Right renal cortex interstitium (tissue), 3 donors: ENCODE measurements at places on chromosomes 13 and 19.

DNA sequence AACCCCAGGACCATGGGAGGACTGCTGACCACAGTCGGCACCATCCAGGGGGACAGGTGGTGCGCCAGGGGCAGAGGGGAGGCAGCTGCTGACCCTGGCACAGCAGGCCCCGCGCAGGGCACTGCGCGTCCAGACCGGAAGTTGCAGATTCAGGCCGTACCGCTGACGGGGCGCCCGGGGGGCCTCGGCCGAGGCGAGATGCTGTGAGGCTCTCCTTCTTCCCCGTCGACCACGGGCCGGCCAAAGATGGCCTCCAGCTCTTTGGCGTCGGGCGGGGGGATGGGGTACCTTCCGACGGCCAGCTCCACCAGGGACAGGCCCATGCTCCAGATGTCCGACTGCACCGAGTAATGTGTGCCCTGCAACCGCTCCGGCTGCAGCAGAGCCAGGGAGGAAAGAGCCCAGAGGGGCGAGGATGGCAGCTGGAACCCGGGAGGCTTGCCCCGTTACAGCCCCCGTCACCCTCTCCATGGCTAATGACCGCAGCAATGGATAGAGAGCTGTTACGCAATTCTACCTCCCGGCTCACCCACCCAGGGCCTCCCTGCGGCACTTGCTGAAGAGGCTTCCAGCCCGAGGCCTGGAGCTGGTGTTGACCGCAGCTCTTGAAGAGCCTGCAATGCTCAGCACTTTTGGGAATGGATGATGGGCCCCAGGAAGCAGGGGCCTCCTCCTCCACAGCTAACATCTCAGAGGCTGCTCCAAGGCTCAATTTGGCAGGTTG lies 24.7 kb downstream of the MAP2K2 start:
- DNase-seq, result no peak

DNA sequence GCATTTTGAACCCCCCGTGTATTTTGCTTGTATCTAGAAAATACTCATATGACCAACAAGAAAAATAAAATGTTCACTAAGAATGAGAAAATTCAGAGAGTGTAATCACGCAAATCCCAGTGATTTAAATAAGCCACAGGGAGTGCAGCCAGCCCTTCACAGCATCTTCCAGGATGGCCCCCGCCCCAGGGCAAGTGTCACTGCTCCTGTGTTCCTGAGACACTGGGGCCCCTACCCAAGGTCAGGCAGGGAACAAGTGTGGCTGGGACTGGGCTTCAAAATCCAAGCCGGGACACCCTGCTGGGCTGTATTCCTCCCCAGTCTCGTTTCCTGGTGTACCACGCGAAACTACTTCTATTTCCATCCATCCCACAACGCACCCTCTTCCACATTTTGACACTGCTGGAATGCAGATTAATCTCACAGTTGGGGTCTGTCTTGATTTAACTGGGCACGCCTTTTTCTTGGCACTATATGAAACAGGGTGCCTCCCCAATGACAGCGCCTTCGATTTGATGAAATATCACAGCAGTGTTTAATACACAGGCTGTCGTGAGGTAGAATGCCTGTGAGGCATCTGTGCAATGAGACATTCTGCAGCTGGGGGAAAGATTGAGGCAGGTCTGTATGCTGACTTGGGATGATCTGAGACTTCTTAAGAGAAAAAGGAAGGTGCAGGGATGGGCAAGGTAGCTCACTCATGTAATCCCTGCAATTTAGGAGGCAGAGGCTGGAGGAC lies 18.3 kb upstream of the CCNP start:
- DNase-seq, result no peak

DNA sequence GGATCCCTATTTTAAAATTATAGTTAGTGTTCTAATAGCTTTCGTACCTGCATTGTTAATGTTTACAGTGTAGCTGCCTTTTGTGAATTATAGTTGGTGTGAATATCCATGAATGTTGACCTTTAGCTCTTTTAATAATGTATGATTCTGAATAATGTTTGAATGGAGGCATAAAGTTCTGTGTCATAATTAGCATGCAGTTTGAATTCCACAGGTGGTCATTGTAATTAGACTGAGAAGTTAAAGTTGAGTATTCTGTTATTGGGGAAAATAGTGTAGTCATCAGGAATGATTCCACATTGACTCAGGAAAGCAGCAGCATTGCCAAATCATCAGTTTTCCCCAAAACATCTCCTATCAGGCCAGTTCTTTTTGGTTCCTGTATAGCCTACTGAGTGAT lies 12.1 kb downstream of the GPR18 start:
- DNase-seq, result no peak

- DNase-seq, result no peak
Measured at GRCh38 chr13:43376596-43376995, 353.2 kb downstream of the DNAJC15 start.

GRCh38 chr13:102904408-102904862 lies 58.6 kb downstream of the ERCC5 start:
- no peak for DNase-seq

- no peak for DNase-seq
Measured at GRCh38 chr13:78595495-78596398, 7.6 kb downstream of the POU4F1 start.

- DNase-seq, result no peak
Measured at GRCh38 chr13:91644806-91645205, 246.4 kb downstream of the GPC5 start.

DNA sequence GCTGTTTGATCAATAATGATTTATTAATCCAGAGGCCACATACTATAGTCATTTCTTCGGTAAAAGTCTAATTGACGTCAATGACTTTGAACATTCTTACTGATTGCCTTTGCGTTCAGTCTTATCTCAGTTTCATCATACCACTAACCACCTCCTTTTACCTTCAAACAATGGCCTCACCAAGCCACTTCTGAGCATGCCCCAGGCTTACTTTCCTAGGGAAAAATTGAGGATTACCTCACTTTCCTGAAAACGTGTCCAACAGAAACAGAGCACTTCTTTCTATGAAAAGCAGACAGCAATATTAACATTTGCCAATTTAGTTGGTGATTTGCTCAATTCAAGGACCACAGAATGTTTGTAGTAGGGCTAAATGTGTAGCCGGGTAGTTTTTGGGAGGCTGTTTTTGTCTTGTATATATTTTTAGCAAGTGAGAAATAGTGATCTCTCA lies 157.6 kb downstream of the KLF5 start:
- no peak for DNase-seq

GRCh38 chr19:4908781-4909155 lies 533 bp upstream of the UHRF1 start:
- DNase-seq, result no peak

- no peak for DNase-seq
Measured at GRCh38 chr13:58144616-58145015, 513.1 kb downstream of the PCDH17 start.

GRCh38 chr13:30618930-30619279 lies 1.2 kb downstream of the USPL1 start:
- DNase-seq, result no peak

GRCh38 chr19:50893047-50893736 lies 18.0 kb downstream of the KLK4 start:
- DNase-seq, result no peak

- DNase-seq, result no peak
Measured at GRCh38 chr19:51809787-51810186, 14.8 kb downstream of the FPR3 start.

DNA sequence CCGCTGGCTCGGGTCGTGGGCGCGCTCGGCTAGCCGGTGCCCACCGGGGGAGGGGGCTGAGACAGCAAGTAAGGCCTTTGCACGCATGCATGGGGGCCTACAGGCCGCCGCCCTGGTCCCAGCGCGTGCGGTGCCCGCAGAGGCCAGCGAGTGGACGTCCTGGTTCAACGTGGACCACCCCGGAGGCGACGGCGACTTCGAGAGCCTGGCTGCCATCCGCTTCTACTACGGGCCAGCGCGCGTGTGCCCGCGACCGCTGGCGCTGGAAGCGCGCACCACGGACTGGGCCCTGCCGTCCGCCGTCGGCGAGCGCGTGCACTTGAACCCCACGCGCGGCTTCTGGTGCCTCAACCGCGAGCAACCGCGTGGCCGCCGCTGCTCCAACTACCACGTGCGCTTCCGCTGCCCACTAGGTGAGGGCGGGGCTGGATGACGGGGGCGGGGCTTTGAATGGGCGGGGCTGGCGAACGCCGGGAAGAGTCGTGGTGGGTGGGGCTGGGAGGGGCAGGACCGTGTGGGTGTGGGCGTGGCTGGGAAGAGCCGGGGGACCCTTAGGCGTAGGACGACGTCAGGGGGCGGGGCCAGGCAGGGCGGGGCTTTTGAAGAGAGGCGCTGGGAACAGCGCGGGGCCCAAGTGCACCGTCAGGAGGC lies 2.1 kb downstream of the CILP2 start:
- DNase-seq, result no peak

DNA sequence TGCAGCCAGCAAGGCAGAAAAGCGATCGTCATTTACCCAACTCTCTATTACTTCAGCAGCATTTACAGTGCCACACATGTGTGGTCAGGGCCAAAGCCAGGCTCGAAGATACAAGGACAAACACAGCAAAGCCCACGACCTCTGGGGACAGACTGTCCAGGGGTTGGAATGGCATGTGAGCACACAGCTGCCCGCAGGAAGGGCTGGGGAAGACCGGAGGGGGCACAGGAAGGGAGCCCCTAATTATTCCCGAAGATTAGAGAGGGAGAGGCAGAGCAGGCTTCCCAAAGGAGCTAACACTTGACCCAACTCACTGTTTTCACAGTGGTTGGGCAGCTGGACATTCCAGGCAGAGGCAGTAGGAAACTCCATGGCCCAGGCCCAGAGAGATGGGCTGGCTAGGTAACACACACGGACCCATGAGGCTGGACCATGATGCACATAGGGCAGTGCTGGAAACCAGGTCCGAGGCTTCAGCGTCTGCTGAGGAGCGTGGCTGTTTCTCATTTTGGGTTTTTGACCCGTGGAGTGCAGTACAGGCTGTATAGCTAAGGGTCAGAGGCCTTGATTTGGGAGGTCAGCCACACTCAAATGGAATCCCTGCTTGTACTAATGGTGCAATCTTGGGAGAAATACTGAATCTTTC lies 179.8 kb downstream of the FOXO1 start:
- DNase-seq, result no peak

DNA sequence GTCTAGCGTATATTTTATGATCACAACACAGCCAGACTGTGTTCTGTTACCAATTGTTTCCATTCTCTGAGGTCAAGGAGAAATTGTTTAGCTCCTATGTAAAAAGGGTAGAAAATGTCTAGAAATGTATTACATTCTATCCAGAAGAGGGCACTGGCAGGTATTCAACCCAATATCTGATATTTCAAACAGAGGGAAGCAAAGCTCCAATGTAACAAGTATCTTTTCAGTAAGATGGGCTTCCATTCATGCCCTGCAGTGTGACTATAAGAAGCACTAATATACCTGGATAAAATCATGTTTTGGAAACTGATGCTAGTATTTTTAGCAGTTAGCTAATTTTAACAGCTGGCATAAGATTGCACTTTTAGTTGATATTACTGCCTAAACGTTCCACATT lies 312.7 kb downstream of the FGF14 start:
- DNase-seq, result no peak

DNA sequence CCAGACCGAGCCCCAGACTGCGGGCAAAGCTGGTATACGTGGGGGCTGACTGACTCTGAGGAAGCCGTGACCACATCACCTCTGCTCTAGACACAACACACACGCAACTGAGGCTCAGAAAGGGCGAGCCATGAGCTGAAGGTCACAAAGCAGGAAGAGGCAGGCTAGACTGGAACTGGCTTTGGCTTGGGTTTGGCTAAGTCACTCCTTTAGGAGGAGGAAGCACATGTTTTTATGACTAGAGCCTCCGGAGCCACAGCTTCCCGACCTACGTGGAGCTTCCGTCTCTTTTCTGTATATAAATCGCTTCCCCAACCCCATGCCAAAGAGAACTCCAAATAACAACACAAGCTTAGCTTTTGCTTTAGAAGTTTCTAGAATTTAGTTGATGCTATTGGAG lies 48.0 kb downstream of the RFX2 start:
- no peak for DNase-seq
